ENCODE measurements at places on chromosomes 16 and 17. TPM values are rescaled to one million over a fixed set of nuclear protein-coding genes. Genes with fewer than 3 reads are reported as not detected.

The HBA1 gene
- not detected for total RNA-seq

The CNGB1 gene
- not detected for total RNA-seq

The EVPLL gene
- not detected for total RNA-seq

The ANKRD13B gene
- 18.5 TPM for total RNA-seq

The ARSG gene
- total RNA-seq: 7.6 TPM

The KRTAP4-2 gene
- not detected for total RNA-seq

The APOBR gene
- total RNA-seq: under 0.01 TPM

The SSTR5 gene
- not detected for total RNA-seq
